ENCODE measurements at places on chromosomes 3 and 15.

DNA sequence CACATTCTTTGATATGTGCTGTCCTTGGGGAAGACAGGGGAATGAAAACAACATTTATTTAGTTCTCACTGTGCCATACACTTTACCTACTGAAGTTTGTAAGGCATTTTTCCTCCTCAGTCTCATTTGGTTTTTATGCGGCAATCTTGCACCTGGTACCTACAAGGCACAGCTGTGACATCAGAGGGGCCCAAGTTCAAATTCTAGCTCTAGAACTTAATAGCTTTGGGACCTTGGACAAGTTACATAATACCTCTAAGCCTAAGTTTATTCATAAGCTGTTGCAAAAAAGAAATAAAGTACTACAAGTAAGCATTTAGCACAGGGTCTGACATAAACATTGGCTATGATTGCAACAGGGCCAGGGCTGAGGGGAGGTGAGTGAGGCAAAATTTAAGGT is 5.6 kb upstream of the FAM81A start:
- no peak for DNase-seq

DNA sequence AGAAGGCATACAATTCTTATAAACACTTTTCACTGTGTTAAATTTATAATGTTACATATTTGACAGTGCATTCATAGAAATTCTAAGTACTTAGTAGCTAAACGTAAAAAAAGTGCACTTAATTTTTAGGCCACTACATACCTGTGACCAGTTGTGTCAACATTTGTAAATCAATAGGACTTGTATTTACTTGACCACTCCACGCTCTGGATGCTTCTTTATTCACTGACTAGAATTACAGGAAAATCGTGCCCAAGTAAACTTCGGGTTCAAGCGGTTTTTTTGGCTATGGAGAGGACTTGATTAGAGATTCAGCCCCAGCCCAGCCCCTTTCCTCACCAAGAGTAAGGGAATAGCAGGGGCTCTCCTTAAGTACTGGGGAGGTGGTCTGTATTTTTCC is 21.8 kb downstream of the WDR53 start:
- DNase-seq, result no peak

- DNase-seq, result no peak
Measured at GRCh38 chr3:194571491-194572142, 61.6 kb downstream of the TMEM44 start.

GRCh38 chr3:45962033-45962432 is 18.8 kb downstream of the CXCR6 start:
- no peak for DNase-seq

DNA sequence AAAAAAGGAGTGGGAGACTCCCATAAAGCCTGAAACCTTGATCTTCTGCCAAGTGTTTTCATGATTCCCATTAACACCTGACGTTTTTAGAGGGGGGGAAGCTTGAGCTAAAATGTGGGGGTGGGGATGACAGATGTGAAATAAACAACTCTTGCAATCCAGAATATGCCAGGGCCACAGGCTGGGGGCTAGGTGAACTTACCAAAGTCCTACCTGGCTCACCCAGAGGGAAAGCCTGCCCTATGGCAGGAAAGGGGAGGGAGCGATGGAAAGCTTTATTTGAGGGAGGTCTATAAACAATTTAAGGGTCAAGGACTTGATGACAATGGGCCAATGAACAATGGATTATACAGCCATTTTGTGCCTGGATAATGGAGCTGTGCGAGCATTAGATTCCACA is 108.3 kb downstream of the LRIG1 start:
- DNase-seq, result no peak

GRCh38 chr3:157868196-157868595 is 238.0 kb downstream of the SHOX2 start:
- DNase-seq, result peak; percentile 69

- DNase-seq, result no peak
Measured at GRCh38 chr15:81257435-81257834, 60.8 kb downstream of the IL16 start.

GRCh38 chr3:7075117-7075516 is 214.2 kb downstream of the GRM7 start:
- DNase-seq, result no peak

- DNase-seq, result peak; percentile 60
Measured at GRCh38 chr3:48400824-48401433, 28.9 kb downstream of the FBXW12 start.

- no peak for DNase-seq
Measured at GRCh38 chr3:189071446-189071845, 100.3 kb upstream of the TPRG1 start.

DNA sequence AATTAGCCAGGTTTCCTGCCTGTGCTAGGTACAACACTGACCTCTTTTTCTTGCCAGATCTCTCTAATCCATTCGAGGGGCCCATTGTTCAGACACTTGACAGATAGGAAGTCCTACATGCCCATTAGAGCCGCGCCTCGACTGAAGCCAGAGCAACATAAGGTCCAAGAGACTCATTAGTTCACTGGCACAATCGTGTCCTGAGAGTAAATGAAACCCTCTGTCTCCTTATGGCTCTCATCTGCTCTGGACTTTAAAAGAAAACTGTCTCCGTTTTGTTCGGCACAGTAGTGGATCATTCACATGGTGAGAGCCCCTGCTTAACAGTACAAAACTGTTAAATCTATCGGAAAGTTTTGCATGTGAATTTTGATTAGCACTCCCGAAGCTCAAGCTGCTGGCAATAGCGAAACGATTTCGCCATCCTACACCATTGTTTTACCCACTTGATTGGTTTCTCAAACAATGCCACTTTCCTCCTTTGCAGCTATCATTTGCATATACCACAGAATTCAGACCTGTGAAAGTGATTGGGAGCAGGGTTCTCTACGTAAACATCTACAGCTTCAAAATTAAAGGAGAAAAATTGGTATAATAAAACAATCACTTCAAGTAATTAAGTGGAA is 19.0 kb upstream of the C15orf61 start:
- no peak for DNase-seq

DNA sequence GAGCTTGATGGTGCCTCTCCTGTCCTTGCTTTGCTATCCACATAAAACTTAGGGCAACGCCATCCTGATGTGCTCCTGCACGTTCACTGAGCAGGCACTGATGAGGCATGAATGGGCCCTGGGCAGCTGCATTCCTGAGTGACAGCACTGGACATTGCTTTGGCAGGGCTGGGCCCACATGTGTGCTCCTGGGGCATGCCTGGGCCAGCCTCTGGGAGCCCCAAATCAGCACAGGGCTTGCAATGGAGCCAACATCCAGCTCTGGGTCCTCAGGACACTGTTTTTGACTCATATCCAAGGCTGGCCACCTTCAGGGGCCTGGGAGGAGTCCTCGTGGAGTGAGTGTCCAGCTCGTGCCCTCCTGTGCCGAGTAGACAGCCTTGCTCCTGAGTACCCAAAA is 5.9 kb upstream of the TKT start:
- DNase-seq, result no peak

DNA sequence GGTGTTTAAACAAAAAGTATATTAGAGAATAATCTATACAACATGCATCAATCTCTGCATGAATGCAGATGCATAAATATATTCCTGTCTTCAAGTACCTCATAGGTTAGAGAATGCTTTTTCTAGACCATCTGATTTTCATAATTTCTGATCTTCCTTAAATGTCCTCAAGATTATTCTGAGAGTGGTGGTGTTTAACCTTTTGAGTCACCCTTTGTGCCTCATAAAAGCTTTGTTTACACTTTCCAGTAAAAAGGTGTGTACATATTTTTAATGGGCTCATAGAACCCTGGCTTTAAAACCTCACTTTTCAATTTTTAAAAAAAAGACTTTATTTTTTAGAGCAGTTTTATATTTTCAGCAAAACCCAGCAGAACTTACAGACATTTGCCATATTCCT is 41.0 kb upstream of the ABHD10 start:
- no peak for DNase-seq

GRCh38 chr15:39255760-39256159 is 325.1 kb upstream of the THBS1 start:
- no peak for DNase-seq

GRCh38 chr15:91196768-91197167 is 96.7 kb downstream of the SV2B start:
- no peak for DNase-seq

DNA sequence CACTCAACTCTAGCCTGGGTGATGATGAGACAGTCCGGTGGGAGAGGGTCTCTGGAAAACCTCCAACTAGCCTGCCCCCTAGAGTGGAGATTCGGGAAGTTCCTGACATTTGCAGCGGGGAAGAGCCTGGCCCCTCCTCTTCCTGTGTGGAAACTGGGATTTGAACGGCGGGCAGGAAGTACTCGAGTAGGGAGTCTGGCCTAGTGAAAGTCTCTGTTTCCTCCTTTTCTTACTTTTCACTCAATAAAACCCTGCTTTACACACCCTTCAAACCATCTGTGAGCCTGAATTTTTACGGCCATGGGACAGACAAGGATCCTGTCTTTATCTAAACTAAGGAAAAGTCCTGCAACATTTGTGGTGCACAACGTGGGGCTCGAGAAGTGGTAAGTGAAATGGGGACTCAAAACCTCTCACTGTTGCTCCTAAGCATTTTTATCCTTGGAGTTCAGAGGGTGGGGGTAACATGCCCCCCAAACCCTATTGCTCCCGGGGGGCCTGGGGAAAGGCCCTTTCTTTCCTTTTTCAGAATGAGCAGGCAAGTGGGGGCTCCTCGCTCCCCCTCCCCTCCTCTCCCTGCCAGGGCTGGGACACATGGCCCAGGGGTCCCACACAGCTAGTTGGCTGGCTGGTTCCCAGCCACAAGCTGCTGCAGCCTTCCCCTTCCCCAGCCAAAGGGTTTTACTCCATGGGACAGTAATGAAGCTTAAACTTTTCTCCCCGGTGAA is 224.7 kb upstream of the GBE1 start:
- no peak for DNase-seq

DNA sequence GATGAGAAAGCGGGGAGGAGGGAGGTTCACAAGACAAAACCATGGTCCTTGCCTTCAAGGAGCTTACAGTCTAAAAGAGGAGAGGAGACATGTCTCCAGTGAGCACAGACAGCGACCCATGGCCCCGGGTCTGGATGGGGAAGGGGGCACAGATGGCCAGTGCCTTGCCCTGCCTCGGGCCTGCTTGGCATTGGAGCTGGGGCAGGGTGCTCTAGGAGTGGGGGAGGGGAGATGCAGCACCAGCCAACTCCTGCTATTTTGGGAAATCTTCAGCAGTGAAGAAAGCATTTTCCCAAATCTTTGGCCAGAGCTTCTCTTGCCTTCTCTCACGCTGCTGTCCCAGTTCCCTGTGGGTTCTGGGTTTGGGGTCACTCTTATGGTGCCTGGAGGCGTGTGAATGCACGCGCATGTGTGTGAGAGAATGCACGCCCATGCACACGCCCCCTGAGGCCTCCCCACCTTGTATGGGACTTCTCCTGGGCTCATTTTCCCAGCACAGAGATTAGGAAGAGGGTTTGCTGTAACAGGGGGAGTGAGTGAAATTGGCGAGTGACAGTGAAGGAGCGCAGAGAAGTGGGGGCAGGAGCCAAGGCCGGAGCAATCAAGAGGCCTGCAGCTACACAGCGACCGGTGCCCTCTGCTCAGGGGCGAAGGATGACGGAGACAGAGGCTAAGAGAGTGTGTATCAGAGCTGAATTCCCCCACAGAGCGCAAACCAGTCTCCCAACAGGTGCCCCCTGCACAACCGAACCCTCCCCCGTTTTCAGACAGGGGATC is 71.5 kb downstream of the SEMA5B start:
- no peak for DNase-seq

DNA sequence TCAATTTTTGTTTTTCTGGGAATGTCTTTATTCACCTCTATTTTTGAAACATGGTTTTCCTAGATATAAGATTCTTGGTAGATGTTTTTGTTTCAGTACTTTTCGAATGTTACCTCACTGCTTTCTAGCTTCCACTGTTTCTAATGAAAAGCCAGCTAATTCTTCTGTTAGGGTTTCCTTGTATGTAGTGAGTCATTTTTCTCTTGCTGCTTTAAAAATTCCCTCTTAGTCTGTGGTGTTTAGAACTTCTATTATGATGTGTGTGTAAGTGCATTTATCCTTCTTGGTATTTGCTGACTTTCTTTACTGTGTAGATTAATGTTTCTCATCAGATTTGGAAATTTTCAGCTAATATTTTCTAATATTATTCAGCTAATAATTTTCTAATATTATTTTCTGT is 151.1 kb upstream of the OSTN start:
- DNase-seq, result peak; percentile 22

GRCh38 chr15:25065286-25065685 is 110.5 kb downstream of the SNRPN start:
- DNase-seq, result no peak

DNA sequence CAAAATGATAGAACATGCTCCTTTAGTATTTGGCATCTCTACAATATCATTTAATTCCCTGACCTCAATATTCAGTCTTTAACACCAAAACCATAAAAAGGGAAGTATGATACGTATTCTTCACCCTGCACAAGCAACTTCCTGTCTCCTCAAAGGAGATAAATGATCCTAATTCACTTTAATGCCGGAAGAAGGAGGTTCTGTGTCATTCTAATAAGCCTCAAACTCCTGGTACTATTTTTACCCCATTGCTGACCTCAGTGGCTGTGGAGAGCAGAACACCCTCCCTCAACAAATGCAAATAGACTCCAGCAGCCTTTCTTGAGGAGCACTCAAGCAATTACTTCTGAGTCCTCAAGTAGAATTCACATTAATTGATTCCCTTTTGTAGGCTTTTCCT is 173.3 kb downstream of the TMEM108 start:
- no peak for DNase-seq

DNA sequence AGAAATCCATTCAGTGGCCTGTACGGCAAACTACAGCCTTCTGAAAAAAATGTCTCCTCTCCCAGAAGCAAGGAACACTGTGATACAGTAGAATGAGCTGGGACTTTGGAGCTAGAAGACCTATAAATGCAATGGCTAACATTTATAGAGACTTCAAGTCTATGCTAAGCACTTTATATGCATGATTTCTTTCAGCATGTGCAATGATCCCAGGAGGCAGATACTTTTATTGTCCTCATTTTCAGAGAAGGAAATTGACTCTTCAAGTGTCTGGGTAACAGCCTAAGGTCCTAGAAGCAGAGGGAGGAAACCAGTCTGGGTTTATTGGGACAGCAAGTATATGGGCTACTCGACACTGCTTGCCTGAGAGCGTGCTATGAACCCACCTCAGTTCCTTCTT is 140.9 kb downstream of the ALDH1A2 start:
- DNase-seq, result no peak

- peak; percentile 68 for DNase-seq
Measured at GRCh38 chr15:66483131-66483566, 14.4 kb downstream of the SNAPC5 start.

Measured in GM23248 (cell line).